Muscle of back (tissue), 13 donors: ENCODE measurements at places on chromosomes 16 and 17.

GRCh38 chr16:27323781-27324561 lies 10.2 kb downstream of the IL4R start:
- DNase-seq, result no peak

DNA sequence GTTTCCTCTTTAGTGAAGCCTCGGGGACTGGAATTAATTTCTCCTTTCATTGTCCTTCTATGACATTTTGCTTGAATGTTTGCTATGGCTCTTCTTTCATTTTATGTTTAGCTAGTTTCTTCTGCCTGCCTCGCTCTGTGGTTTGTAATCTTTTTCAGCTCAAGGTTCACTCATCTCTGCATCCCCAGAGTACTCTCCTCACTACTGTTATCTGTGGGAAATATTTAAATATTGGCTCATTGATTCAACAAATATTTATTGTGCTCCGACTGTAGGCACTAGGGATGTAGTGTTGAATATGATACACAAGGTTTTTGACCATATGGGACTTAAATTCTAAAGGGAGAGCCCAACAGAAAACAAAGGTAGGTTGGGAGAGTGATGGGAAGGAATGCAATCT lies 195.9 kb downstream of the PHKB start:
- no peak for DNase-seq

GRCh38 chr17:9028202-9028987 lies 7.1 kb downstream of the NTN1 start:
- no peak for DNase-seq

DNA sequence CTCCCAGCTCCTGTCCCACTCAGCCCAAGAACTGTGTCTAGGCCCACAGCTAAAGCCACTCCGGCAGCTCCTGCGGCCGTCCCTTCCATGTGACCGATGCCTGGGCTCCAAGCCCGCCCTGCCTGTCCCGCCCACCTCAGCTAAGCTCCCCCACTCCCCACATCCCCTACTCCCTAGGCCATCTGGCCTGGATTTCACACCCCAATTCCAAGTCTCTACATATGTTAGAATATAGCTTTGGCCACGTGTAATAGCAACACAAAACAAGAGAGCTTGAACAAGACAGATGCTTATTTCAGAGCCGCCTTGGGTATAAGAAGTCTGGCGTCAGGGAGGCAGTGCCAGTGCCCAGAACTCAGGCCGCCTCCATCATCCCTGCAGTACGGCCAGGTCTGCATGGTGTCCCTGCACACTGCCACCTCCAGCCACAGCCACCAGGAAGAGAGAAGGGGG lies 30.0 kb upstream of the USP22 start:
- DNase-seq, result peak; percentile 79

DNA sequence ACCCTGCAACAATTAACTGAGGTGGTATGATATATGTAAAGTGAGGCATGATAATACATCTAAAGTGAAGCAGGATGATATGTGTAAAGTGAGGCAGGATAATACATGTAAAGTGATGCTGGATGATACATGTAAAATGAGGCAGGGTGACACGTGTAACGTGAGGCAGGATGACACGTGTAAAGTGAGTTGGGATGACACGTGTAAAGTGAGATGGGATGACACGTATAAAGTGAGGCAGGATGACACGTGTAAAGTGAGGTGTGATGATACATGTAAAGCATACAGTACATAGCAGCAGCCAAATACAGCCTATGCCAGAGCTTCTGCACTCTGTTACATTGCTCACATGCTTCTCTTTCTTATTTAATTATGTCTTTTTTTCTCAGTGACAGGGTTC lies 184.4 kb upstream of the FOXF1 start:
- DNase-seq, result no peak

GRCh38 chr17:64728041-64728695 lies 66.1 kb upstream of the SMURF2 start:
- DNase-seq, result no peak

DNA sequence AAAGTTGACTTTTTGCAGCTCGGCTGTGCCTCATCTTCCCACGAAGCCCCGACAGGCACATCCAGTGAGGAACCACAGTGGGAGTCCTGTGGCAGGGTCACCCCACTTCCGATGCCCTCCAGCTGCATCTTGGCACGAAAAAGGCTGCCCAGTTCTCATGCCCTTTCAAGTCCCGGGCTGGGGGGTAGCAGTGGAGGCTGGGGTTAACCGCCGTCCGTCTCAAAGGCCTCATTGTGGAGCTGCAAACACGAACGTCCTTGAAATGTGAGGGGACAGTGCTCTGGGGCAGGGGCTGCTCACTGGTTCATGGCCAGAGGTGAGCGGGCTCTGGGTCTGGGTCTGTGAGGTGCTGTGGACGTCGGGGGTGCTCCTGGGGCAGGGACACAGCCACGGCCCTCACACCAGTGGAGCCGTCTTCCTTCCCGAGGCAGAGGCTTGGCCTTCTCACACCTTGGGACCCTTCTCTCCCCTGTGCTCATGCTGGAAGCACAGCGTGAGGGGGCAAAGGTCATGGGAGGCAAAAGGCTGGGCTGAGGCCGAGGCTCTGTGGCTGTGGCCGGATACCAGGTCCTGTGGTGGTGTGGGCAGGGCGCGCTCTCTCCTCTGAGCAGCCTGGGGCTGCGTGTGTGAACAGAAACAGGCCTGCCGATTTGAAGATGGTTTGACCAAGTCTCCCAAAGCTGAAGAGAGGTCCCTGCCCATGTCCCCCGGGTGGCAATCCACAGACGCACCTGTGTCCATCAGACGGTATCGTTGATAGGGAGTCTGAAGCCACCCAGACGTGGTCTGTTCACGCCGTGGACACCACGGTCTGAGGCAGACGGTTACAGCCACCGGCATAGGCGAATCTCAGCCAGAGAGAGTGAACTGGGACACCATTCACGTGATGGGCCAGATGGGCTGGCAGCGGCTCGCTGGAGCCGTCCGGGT lies 3.1 kb upstream of the MC1R start:
- DNase-seq, result no peak

- peak; percentile 55 for DNase-seq
Measured at GRCh38 chr17:81926451-81927151, 934 bp downstream of the MAFG start.

DNA sequence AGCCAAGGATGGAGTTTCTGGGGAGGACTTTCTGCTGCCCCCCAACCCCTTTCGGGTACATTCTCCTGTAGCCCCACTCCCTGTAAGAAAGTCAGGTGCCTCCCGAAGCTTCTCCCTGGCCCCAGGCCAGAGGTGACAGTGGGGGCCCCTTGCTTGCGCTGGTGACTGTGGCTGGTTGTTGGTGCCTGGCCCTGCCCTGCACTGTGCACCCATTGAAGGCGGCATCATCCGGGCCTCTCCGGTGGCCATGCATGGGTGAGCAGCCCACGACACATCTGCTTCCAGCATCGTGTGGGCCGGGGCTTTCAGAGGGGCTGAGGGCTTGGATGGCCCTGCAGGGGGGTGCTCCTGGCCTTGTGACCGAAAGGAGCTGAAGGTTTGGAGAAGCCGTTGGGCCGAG lies 297.0 kb downstream of the SEC14L1 start:
- no peak for DNase-seq

GRCh38 chr17:48954300-48954755 lies 9.7 kb upstream of the SNF8 start:
- no peak for DNase-seq

GRCh38 chr17:72606656-72607055 lies 485.8 kb downstream of the SLC39A11 start:
- no peak for DNase-seq

- no peak for DNase-seq
Measured at GRCh38 chr16:81616321-81617020, 162.6 kb upstream of the PLCG2 start.

DNA sequence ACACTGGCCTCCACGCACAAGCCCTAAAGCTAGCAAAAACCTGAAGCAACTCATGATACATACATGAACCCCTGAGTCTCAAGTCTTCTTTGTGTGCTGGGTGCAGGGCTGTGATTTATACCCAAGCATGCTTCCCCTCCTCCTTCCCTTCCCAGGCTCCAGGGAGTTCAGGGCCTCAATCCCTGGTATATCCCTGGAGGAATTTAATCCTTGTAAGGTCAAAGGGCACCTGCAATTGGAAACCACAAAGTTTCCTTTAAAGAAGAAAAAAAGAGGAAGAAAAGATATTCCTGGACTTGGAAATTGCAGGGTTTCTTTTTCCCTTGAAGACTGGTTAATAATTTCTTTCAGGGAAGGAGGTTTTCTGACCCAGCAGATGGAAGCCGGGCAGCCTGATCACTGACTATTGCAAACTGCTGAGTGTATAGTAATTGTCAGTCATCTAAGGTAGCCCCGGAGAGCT lies 182.3 kb downstream of the AATF start:
- DNase-seq, result no peak

DNA sequence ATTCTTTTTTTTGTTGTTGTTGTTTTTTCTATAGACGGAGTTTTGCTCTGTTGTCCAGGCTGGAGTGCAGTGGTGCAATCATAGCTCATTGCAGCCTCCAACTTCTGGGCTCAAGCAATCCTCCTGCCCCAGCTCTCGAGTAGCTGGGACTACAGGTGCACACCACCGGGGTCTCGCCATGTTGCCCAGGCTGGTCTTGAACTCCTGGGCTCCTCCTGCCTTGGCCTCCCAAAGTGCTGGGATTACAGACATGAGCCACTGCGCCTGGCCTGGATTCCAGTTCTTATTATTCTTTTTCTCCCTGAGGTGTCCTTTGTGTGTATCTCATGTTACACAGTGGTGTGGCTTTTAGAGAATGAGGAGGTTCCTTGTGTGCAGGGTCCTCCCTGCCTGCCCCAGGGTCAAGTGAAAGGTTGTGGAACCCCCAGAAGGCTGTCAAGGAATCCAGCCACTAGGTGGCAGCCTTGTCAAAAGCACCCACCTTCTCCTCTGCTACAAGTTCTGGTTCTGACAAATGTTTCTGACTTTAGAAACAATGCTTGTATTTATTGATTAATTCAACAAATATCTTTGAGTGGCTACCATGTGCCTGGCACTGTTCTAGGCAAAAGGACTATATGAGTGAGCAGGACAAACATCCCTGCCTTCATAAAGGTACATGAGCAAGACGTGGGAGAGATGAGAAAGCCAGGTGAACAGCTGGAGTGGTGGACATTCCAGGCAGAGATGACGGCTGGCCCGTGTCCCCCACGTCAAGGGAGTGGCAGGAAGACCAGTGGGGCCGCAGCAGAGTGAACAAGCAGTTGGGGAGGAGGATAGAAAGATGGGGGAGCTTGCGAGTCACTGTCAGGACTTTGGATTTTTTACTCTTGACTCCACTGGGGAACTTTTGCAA lies 112.4 kb downstream of the SPECC1 start:
- DNase-seq, result peak; percentile 46

- DNase-seq, result no peak
Measured at GRCh38 chr16:12409700-12410099, 394.0 kb downstream of the CPPED1 start.
